Epithelial cell of alveolus of lung (primary cell): ENCODE measurements at places on chromosomes 5 and 9. TPM values are rescaled to one million over a fixed set of nuclear protein-coding genes. Genes with fewer than 3 reads are reported as not detected.

The ACER2 gene
- 0.56 and 1.3 TPM in 2 replicates for total RNA-seq

The DND1 gene
- total RNA-seq: 0.26 and 0.64 TPM in 2 replicates

The PTBP3 gene
- total RNA-seq: 18.9 and 25.3 TPM in 2 replicates

The MSH3 gene
- 7.5 and 11.2 TPM in 2 replicates for total RNA-seq

The FAM221B gene
- total RNA-seq: not detected in 2 replicates
